ENCODE measurements at places on chromosomes 2 and 18.

- peak; percentile 77 for DNase-seq
These were observed 968 bp upstream of the RALBP1 start for GRCh38 chr18:9474108-9474982.

- DNase-seq, result no peak
These were observed 288.0 kb upstream of the HDAC4 start for GRCh38 chr2:239688840-239689239.

- DNase-seq, result peak; percentile 44
These were observed 367.6 kb upstream of the CWC22 start for GRCh38 chr2:180374502-180375281.

- no peak for DNase-seq
These were observed 796.1 kb downstream of the DCDC2C start for GRCh38 chr2:4499316-4500030.

DNA sequence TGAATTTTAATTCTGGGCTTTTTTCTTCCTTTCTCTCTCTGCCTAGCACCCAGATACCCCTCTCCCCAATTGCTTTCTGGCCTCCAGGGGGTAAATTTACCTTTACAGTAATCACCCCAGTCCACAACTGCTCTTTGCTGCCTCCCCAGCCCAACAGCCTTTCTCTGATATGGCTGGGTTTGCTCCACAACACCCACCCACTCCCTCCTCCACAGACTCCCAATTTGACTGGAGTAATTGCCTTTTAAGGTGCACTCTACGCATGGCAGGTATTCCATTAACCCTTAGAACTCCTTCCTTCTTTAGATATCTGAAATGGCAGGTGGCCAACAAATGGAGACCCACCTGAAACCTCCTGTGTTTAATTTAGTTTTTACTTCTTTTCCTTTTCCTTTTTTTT lies 3.6 kb downstream of the CELF4 start:
- no peak for DNase-seq

DNA sequence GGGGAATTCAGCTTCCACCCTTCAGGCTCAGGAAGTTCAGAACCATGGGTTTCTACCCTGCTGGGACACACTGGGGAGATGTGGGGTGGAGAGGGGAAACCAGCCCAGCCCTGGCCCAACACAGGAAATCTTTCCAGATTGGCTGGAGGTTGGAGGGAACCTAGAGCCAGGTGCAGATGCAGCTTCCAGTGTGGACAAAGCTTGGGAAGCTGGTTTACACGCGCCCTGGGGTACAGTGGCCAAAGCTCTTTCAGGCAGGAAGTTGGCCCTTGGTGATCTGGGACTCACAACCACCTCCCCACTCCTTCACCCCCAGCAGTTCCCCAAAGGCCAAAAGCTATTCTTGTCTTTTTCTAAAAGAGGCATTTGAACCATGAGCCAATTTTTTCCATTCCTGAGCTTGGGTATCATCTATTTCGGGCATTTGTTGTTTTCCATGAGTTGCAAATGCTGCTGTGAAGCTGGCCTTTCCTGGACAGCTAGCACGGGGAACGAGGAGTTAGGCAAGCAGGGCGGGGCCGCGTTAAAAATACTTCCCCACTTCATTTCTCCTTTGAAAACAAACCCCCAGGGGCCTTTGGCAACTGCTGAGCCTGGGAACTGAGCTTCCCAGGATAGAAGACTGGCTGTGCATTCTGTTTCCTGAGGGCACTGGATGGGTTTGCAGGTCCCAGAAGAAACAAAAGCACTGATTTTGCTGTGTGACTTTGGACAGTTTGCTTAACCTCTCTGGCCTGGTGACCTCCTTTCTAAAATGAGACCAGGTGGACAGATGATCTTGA lies 3.1 kb upstream of the ARID5A start:
- DNase-seq, result no peak

DNA sequence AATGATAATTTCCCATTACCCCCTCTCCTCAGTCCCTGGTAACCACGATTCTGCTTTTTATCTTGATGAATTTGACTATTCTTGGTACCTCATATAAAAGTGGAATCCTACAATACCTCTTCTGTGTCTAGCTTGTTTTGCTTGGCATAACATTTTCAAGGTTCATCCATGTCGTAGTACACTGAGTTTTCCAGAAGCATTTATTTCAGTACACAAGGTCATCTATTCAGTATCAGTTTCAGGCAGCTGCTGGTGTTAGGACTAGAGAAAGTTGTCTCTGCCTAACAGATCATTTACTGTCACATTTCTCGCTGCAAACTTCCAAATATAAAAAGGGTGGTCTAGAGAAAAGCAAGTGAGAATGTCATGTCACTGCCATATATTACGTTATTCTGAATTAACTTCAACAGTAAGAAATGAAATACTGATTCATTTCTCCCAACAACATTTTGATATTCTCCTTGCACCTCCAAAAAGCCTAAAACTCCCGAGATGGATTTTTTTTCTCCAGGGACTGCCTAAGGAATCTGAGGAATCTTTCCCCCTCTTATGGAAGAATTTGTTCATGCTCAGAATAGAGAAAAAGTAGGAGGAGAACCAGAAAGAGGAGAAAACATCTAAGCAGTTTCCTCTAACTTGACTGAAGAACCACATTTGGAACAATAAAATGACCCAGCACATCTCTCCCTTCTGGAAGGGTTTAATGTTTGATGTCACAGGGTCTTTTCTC lies 36.0 kb downstream of the CDK15 start:
- DNase-seq, result no peak

DNA sequence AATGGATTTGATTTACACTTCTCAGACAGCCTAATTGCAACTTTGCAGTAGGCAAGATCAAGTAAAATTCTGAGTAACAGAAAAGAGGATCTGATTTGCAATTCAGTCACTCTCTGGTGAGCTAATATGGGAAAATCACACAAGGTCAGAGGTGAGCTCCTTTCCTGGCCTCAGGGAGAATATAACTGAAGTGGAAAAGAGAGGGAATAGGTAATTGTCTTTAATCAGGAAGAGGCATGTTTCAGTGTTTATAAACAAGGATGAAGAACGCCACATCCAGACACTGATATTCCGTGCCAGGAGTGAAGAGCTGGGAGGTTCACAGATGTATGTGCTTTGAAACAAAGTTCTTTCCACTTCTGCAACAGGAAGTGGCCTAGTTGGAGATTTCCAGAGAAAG lies 127.1 kb downstream of the ETAA1 start:
- DNase-seq, result no peak

DNA sequence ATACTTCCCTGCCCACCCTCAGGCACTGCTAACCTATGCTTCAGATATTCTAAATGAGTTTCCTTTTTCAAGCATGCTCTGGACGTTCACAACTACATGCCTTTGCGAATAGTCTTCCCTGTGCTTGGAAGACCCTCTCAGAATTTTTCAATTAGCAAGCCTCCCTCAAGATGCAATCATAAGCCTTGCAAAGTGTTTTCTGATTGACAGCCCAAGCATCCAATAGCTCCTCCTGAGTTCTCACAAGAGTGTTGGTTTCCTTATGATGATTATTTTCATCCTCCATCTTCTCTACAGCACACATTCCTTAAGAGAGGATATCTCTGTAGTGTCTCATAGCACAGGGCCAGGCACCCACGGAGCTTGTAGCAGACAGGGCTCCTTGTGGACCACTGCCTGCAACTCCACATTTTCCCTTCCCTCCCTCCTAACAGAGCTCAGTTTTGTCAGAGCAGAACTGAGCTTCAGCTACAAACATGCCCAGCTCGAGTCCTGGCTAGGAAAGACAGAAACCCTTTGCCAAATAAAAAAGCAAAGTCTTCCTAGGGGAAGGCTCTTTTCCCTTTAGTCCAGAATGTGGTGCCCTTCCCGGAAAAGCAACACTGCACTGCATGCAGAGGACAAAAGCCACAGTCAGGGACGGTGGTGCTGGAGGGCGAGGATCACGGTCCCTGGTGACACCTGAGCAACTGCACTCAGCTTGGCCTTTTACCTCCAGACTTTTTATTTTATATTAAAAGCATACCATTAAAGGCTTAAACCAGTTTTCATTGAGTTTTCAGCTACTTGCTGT lies 819.8 kb upstream of the ID2 start:
- DNase-seq, result no peak

- DNase-seq, result no peak
These were observed 2.2 kb upstream of the UGT1A6 start for GRCh38 chr2:233690444-233690843.

DNA sequence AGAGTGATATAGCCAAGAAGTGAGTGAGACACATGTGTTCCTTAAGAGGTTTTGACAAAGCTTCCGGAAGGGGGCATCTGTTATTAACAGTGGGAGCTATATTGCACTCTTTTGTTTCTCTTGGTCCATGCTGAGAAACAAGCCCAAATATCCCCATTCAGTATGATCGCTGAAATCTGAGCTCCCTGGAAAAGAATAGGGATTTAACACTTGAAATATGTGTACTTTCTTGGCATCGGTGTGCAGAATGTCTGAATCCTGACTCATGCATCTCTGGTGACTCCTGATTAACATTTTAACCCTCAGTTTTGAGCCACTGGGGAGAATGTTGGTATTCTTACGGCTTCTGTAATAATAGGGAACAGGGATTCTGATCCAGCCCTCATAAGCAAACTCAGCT lies 448.1 kb downstream of the TSN start:
- no peak for DNase-seq

GRCh38 chr18:5066380-5066977 lies 130.6 kb downstream of the AKAIN1 start:
- no peak for DNase-seq

- DNase-seq, result no peak
These were observed 273.9 kb downstream of the MYT1L start for GRCh38 chr2:2057125-2057721.

DNA sequence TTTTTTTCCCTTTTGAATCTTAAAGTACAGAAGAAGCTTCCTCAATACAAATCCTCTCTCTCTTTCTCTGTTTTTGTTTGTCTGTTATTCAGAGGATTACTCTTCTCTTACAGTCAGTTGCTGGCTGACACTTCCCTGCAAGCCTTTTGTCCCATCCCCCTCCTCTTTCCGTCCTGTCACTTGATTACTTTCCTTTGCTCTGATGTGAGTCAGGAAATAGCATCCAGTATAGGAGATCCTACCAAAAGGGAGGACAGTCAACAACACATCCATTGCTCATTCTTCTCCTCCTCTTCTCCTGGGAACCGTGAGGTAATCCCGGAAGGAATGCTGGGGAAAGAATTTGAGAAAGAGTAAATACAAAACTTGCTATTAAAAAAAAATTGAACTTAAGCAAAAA lies 79.3 kb upstream of the SCN7A start:
- peak; percentile 60 for DNase-seq

- no peak for DNase-seq
These were observed 44.9 kb downstream of the MYO7B start for GRCh38 chr2:127580167-127581049.

- DNase-seq, result peak; percentile 49
These were observed 201.9 kb upstream of the NT5C1B start for GRCh38 chr2:18791172-18791797.

DNA sequence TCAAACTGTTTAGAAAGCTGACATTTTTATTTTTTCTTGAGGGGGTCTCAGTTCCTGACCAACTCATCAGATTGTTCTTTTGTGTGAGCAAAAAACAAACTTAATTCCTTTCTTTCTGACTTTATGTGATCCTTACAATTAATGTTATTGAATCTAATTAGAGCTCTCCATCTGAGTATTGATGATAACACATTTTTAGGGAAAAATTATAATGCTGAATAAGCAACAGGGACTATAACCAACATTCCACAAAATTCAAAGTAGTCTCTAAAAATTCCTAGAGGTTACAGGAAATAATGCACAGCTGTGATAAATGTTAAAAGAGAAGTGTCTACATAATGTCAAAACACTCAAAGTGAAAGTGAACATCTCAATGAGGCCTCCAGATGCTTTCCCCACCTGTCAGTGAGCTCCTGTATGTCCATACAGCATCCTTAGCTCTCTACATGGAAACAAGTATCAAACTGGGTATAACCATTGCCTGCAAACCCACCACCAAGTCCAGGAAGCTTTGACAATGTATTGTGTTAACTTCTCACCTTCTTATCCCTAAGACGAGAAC lies 786.0 kb upstream of the SLC39A10 start:
- DNase-seq, result no peak

- DNase-seq, result peak; percentile 12
These were observed 47.5 kb downstream of the PTGR3 start for GRCh38 chr18:75161256-75162028.

- DNase-seq, result peak; percentile 74
These were observed 869.4 kb upstream of the ID2 start for GRCh38 chr2:7812231-7812995.

GRCh38 chr18:13558124-13558523 lies 168.2 kb downstream of the FAM210A start:
- peak; percentile 14 for DNase-seq

GRCh38 chr2:181264001-181264400 lies 193.2 kb upstream of the ITGA4 start:
- no peak for DNase-seq

DNA sequence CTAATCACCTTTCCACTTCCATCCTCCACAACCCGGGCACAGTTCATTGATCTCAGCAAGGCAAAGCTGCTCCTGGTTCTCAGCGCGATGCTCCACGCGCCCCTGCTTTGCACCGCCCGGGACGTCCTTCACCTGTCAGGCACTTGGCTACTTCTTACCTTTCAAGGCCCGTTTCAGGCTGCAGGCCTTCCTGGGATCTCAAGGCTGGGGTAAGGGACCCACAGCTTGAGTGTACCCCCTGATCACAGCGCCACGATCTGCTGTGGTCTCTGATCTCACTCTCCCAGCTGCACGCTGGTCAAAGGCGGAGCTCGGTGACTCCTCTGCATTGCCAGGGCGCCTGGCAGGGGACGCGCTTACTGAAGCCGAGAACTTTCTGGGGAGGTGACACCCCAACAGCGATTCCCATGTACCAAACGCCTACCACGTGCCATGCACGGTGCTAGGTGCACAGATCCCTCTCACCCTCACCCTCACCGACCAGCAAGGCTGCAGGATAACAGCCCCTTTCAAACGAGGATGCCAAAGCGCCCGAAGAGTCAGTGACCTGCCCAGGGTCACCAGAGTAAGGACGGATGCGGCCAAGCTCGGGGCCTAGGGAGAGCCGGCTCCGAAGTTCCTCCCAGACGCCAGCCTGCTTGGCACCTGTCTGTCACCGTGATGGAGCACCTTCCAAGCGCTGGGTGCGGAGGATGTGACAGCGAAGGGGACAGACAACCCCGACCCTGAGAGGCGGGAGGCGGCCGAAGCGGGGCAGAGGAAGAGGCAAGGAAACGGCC lies 818 bp downstream of the ITGB1BP1 start:
- DNase-seq, result no peak

GRCh38 chr2:67399831-67400489 lies 2.8 kb downstream of the ETAA1 start:
- DNase-seq, result peak; percentile 63

- no peak for DNase-seq
These were observed 529.1 kb upstream of the CDH7 start for GRCh38 chr18:65221736-65222135.

- DNase-seq, result no peak
These were observed 200.7 kb upstream of the PIK3C3 start for GRCh38 chr18:41754332-41754731.

- DNase-seq, result no peak
These were observed 92.4 kb upstream of the COPS8 start for GRCh38 chr2:236993286-236993685.

GRCh38 chr2:60416221-60417008 lies 137.0 kb downstream of the BCL11A start:
- DNase-seq, result peak; percentile 23
